ENCODE measurements at places on chromosomes 1 and 21. TPM values are rescaled to one million over a fixed set of nuclear protein-coding genes. Genes with fewer than 3 reads are reported as not detected.

Gene UBR4
- total RNA-seq, result 97.6 TPM

Gene DFFB
- 2.9 TPM for total RNA-seq

Gene NR1I3
- not detected for total RNA-seq

Gene C1orf116
- 0.28 TPM for total RNA-seq

Gene PRR9
- not detected for total RNA-seq

Gene COA7
- total RNA-seq, result 8.2 TPM

Gene FRRS1
- 4.2 TPM for total RNA-seq

Gene OR10Z1
- total RNA-seq, result not detected

Gene RBM11
- total RNA-seq, result 0.28 TPM

Gene NRDC
- 84.7 TPM for total RNA-seq

DNA sequence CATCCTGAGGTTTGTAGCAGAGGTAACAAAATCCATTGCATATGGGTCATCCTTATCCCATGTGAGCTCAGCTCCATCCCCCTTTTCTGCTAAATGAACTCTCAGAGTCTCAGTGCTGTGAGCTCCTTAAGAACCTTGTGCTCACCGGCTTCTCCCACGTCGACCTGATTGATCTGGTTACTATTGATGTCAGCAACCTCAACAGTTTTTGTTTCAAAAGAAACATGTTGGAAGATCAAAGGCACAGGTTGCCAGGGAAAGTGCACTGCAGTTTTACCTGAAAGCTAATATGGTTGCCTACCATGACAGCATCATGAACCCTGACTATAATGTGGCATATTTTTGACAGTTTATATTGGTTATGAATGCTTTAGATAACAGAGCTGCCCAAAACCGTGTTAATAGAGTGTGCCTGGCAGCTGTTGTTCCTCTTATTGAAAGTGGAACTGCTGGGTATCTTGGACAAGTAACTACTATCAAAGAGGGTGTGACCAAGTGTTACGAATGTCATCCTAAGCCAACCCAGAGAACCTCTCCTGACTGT lies 131.4 kb downstream of the HS2ST1 start:
- no peak for DNase-seq

DNA sequence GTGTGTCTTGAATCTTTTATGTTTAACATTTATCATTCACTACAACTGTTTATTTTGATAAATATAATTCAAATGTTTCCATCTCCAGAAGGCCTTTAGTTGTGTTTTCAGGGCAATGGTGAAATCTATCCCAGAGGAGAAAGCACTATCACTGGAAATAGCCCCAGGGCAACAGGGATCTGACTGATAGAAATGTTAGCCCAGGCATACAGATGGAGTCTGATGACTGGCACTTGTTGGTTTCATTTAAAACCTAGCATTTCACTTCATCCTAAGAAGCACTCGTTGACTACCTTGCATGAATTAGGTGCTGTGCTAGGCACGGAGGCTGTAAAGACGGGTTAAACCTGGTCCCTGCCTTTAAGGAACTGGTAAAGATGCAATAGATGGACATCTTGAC lies 103.1 kb downstream of the C1orf21 start:
- no peak for DNase-seq

GRCh38 chr1:174700775-174701174 lies 253.0 kb downstream of the GPR52 start:
- DNase-seq, result no peak

DNA sequence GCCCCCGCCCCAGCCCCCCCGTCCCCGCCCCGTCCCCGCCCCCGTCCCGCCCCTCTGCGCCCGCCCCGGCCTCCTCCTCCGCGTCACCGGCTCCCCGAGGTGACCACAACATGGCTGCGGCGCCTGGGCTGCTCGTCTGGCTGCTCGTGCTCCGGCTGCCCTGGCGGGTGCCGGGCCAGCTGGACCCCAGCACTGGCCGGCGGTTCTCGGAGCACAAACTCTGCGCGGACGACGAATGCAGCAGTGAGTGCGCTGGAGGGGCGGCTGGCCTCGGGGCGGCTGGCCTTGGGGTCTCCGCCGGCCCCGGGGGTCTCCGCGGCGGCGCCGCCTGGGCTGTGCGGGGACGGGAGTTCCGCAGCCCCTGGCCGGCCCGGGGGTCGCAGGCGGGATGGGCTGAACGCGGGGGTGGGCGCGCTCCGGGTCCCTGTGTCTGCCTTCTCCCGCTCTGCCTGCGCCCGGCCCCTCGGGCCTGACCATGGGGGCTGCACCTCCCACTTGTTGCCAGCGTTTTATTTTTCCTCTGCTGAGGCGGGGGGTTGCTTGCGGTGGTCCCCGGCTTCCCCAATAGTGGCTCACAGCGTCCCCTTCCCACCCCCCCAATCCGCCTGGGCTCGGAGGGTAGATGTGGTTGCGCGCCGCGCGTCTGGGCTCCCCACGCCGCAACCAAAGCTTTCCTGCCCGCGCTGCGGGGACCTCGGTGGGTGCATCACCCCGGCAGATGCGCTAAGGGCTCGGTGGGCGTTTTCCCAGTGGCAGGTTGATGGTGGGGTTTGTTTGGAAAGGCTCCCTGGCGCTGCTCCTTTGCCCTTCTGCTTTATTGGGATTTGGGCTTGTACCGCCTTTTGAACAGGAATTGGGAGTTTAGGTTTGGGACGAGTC lies at the start of gene MIA3:
MIA3 (plus strand) TSS at position 97 of the 879 bp plus-strand sequence; CDS start at position 111, 14 bp downstream.
- peak; percentile 67 for DNase-seq

GRCh38 chr1:160671603-160672517 lies 25.0 kb upstream of the SLAMF1 start:
- DNase-seq, result no peak

DNA sequence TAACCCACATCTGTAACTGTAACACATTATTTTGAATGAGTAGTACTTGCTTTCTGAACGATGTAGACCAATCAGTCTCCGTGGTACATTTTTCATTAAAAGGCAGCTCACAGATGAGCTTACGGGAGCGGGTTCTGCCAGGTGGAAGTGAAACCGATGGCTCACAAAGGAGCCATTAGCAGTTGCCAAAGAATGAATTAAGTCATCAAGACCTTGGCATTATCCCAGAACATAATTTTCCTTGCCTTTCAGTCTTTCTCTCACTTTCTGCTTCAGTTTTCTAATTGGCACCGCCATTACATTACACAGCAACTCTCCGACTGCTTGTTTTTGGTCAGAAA lies 33.5 kb upstream of the UTS2 start:
- no peak for DNase-seq

- no peak for DNase-seq
Observed at GRCh38 chr1:174660476-174660875, 212.7 kb downstream of the GPR52 start.

DNA sequence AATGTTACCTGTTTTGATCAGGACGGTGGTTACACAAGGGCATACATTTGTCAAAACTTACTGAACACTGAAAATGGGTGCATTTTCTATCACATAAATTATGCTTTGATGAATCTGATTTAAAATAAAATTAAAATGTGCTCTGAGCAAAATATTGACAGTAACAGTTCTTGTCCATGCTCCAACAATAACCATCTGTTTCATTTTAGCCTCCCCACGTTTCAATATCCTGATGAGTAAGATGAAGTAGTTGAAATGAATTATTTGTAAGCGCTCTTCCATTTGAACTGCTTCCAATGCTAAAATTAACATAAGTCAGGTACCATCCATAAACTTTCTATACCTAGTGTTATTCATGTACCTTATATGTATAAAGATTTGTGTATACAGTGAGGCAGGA lies 365.4 kb downstream of the LTN1 start:
- no peak for DNase-seq

DNA sequence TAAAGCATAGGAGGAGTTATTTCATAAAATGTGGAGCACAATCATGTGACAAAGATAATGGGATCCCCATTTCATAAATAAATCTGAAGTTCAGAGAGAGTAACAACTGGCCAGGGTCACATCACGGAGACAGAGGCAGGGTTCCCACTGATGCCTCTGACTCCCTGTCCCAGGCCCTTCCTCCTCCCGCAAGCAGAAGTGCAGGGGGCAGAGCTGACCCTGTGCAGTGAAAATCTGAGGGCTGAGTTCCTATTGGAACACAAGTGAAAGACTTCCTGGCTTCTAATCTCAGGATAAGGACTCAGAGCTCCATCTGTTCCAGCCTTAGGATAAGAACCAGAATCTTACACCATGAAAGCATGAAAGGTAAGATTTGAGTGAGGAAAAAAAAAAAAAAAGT lies 22.0 kb downstream of the SELL start:
- DNase-seq, result no peak

DNA sequence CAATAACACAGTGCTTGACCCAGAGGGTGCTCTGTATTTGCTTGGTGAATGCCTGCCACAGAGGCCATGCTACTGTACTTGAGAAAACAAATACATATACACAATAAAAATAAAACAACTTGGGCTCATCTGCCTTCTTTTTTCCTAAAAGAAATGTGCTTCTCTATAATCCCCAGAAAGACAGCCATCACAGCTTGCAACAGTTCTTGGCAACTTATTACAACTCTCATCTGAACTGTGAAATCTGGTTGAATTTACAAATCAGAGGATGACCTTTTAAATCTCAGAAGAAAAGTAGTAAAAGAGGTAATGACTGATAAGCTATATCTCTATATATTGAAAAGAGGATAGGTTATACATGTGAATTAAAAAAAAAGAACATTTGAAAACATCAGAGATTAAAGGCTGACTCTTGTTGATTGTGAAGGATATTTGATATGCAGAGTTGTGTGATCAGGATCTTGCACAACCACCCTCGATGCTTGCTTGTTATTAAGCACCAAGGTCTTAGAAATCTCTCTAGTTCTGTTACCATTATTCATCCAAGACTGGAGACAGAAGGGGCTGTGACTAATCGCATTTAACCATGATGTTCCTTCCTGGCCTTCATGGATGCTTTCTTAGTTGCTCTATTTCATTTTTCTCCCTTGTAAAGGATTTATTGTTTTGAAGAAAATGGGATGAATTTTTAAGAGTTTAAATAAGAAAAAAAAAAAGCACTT lies 213.4 kb downstream of the APP start:
- no peak for DNase-seq

DNA sequence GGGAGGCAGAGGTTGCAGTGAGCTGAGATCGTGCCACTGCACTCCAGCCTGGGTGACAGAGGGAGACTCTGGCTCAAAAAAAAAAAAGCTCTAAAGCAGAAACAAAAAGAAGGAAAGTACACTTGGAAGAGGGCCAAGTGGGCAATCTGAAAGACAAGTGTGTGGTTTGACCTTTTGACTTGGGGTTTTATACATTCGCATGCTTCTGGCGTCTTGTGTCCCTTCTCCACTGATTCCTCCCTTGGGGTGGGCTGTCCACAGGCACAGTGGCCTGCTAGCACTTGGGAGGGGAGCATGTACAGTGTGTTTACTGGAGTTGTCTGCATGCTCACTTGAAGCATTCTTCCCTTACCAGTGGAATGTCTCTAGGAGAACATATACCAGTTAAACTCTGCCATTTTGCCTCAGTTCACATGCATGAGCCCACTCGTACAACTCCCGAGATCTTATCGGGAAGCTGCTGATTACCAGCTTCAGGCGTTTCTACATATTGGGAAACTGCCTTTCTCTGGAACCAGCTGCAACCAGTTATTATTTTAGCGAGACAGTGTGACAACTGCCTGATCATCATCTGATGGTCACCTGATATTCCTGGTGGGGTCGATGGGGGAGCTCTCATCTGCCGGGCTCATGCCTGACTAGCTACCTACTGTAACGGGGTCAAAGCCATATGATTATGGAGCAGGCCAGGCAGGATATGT lies 113.5 kb upstream of the ZNF678 start:
- no peak for DNase-seq

DNA sequence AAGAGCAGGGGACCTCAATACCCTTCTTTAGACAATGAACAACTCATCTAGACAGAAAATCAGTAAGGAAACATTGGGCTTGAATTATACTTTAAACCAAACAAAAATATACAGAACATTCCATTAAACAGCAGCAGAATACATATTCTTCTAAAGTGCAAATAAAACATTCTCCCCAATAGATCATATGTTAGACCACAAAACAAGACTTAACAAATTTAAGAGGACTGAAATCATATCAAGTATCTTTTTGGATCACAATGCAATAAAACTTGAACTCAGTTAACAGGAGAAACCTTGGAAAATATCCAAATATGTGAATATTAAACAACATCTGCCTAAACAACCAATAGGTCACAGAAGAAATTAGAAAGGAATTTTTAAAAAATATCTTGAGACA lies 47.7 kb upstream of the HP1BP3 start:
- DNase-seq, result no peak

GRCh38 chr1:171472183-171472647 lies 13.1 kb upstream of the PRRC2C start:
- no peak for DNase-seq

DNA sequence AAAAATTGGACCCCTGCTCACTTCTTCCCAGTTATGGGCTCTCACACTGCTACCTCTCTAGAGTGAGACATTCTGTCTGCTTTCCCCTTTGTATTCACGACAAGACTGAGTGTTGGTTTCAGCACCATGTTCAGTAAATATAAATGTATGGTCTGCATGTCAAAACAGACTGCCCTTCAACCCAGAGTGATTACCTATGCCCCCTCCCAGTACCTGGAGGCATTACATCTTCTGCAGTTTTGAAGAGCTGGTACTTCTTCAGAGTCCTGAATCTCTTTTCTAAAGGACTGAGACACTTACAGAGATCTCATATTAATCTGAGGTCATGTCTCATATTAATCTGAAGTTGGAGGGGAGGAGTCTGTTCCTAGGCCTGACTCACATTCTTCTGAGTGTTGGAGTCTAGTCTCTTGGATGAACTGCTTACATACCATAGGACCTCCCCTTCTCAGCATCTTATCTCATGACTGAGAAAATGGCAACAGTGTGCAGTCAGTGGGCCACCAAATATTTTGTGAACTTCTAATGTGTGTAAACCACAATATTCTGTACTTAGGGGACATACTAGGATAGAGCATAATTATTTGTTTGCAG lies 80.3 kb downstream of the RGL1 start:
- DNase-seq, result no peak

All from sigmoid colon (tissue), 7 donors.